A549 treated with AZD2906 at 1 μM for 4 hours (cell line): ENCODE measurements at places on chromosomes 13 and 19. TPM values are rescaled to one million over a fixed set of nuclear protein-coding genes. Genes with fewer than 3 reads are reported as not detected.

FRY gene
- 0.03 to 0.10 TPM (median 0.06 TPM) in 4 of 5 replicates, not detected in the other for total RNA-seq

UBE2L5 gene
- not detected in 5 replicates for total RNA-seq

GADD45B gene
- total RNA-seq = 97.0 to 127 TPM (median 119 TPM) in 5 replicates

ZNF154 gene
- total RNA-seq = not detected in 5 replicates

TIMM50 gene
- 176 to 224 TPM (median 211 TPM) in 5 replicates for total RNA-seq

PABPC3 gene
- 0.10 to 0.18 TPM (median 0.16 TPM) in 5 replicates for total RNA-seq

RGS9BP gene
- total RNA-seq = 0.31 to 0.51 TPM (median 0.46 TPM) in 5 replicates

ALDH16A1 gene
- total RNA-seq = 15.9 to 24.2 TPM (median 23.6 TPM) in 5 replicates

ZNF556 gene
- 0.02 to 0.07 TPM (median 0.05 TPM) in 5 replicates for total RNA-seq

SHC2 gene
- total RNA-seq = 0.79 to 1.5 TPM (median 0.93 TPM) in 5 replicates

MAP3K10 gene
- 12.7 to 16.7 TPM (median 14.6 TPM) in 5 replicates for total RNA-seq

KLK14 gene
- 0.17 to 0.61 TPM (median 0.33 TPM) in 5 replicates for total RNA-seq

HSH2D gene
- 0.06 to 0.09 TPM (median 0.08 TPM) in 4 of 5 replicates, not detected in the other for total RNA-seq

PCDH9 gene
- total RNA-seq = 5.1 to 7.9 TPM (median 7.0 TPM) in 5 replicates

SPIB gene
- 0.06 to 0.27 TPM (median 0.24 TPM) in 5 replicates for total RNA-seq

MCEMP1 gene
- not detected in 5 replicates for total RNA-seq

LGI4 gene
- 0.10 to 0.41 TPM (median 0.28 TPM) in 5 replicates for total RNA-seq

ZNF497 gene
- 0.82 to 1.3 TPM (median 1.2 TPM) in 5 replicates for total RNA-seq

SRRM5 gene
- total RNA-seq = 0.60 to 1.0 TPM (median 0.69 TPM) in 5 replicates

PGLYRP2 gene
- total RNA-seq = 0.03 TPM in 1 of 5 replicates, not detected in the others

ZNF296 gene
- total RNA-seq = 12.1 to 21.4 TPM (median 18.9 TPM) in 5 replicates

HCST gene
- 0.29 to 0.75 TPM (median 0.53 TPM) in 4 of 5 replicates, not detected in the other for total RNA-seq

FSD1 gene
- total RNA-seq = 8.0 to 9.1 TPM (median 8.3 TPM) in 5 replicates

MYO1F gene
- total RNA-seq = 0.22 to 0.37 TPM (median 0.29 TPM) in 5 replicates

MBD3L2 gene
- total RNA-seq = not detected in 5 replicates

NCCRP1 gene
- total RNA-seq = 1.0 to 2.0 TPM (median 1.4 TPM) in 5 replicates

PDE4A gene
- 3.8 to 4.7 TPM (median 4.1 TPM) in 5 replicates for total RNA-seq

APLP1 gene
- 70.1 to 97.9 TPM (median 93.9 TPM) in 5 replicates for total RNA-seq

PRTN3 gene
- total RNA-seq = 0.15 to 0.60 TPM (median 0.43 TPM) in 5 replicates

SETDB2 gene
- 1.6 to 2.1 TPM (median 1.8 TPM) in 5 replicates for total RNA-seq
